ENCODE measurements at places on chromosomes 6 and 20.

- H3K4me3 ChIP-seq = no peak overlapping the region
- no peaks in the 10 kb centered on the region for H3K36me3 ChIP-seq
- H3K27me3 ChIP-seq = peaks cover 2% of the 10 kb centered on the region
- DNase-seq = no peak
- H3K27ac ChIP-seq = no peak overlapping the region
Observed at GRCh38 chr6:161422710-161423680, 149.1 kb upstream of the AGPAT4 start.

GRCh38 chr6:14584450-14584849 lies 466.9 kb downstream of the CD83 start:
- H3K27ac ChIP-seq = no peak overlapping the region
- no peak for DNase-seq
- no peaks in the 10 kb centered on the region for H3K36me3 ChIP-seq
- H3K27me3 ChIP-seq = no peaks in the 10 kb centered on the region
- H3K4me1 ChIP-seq = no peaks in the 10 kb centered on the region

DNA sequence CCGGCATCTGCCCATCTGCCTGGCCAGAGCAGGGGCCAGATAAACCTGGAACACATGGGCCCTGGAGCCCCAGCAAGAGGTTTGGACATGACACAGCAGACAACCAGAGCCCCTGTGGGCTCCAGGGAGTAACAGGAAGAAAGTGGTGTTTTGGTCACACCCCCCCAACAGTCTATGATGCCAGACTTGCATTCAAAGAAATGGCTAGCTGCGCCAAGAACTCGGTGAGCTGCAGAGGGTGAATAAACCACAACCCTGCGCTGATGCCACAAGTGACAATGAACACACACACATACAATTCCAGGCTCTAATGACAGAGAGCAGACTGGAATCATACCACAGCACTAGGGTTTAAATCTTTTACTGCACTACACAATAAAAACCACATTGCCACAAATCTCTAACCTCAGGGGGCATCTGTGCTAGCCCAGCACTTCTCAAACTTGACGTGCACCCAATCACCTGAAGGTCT lies 34.0 kb downstream of the TRERF1 start:
- H3K36me3 ChIP-seq = no peaks in the 10 kb centered on the region
- H3K27ac ChIP-seq = peak overlapping the region; percentile 37
- H3K27me3 ChIP-seq = no peaks in the 10 kb centered on the region
- peaks cover 46% of the 10 kb centered on the region for H3K4me1 ChIP-seq
- DNase-seq = peak; percentile 52

DNA sequence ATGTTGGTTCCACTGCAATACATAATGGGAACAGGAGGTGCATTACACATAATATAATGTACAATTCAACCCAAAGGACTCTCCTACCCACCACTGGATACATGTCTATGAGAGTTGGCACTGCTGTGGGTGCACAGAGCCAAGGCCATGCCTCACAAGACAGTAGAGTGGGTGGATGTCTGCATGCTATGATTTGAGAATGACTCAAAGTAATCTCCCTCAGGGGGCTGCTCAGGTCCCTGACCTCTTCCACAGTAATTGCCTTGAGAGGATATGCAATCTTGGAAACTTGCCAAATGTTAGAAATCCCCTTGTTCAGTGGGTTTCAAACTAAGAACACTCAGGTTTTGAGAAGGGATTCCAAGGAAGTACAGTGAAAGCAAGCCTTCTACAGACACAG lies 79.0 kb downstream of the ANKEF1 start:
- no peaks in the 10 kb centered on the region for H3K36me3 ChIP-seq
- H3K27ac ChIP-seq = no peak overlapping the region
- DNase-seq = no peak
- peaks cover 6% of the 10 kb centered on the region for H3K4me1 ChIP-seq
- H3K4me3 ChIP-seq = no peak overlapping the region
- peaks cover 5% of the 10 kb centered on the region for H3K27me3 ChIP-seq

DNA sequence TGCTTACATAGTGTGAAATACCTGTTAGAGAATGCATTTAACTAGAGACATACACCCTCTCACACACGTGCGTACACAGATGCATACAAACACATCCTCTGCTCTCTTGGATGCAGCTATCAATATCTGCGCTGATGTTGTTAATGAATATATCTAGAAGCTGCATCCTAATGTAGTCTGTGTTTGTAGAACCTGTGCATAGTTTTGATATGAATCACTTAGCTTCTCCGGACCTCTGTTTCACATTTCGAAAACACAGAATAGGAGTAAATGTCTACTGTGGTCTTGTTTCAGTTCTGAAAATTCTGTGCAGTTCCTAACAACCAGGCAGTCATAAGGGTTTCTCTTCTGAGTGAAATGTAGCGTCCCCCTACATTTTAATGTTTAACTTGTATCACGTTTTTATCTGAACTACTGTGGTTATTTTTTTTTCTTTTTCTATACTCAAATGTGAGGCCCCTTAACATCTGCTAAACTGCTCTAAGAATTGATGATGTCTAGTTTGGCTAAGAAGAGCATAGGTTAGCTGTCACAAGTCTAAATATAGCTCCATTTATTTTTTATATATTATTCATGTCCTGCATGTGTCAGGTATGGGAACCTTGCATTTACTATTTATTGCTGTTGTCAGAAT lies 254.5 kb downstream of the TMEM242 start:
- no peaks in the 10 kb centered on the region for H3K27me3 ChIP-seq
- H3K4me1 ChIP-seq = peaks cover 53% of the 10 kb centered on the region
- no peak for DNase-seq
- no peak overlapping the region for H3K4me3 ChIP-seq
- peaks cover 2% of the 10 kb centered on the region for H3K36me3 ChIP-seq

- no peak overlapping the region for H3K27ac ChIP-seq
- peaks cover 32% of the 10 kb centered on the region for H3K4me1 ChIP-seq
- H3K36me3 ChIP-seq = no peaks in the 10 kb centered on the region
- H3K27me3 ChIP-seq = no peaks in the 10 kb centered on the region
Observed at GRCh38 chr6:116390581-116390980, 19.8 kb downstream of the DSE start.

GRCh38 chr6:79813143-79813850 lies 134.1 kb downstream of the ELOVL4 start:
- no peak overlapping the region for H3K27ac ChIP-seq
- no peaks in the 10 kb centered on the region for H3K36me3 ChIP-seq
- no peak for DNase-seq
- H3K27me3 ChIP-seq = peaks cover 5% of the 10 kb centered on the region

GRCh38 chr6:93562582-93562981 lies 143.2 kb upstream of the EPHA7 start:
- DNase-seq = no peak
- no peaks in the 10 kb centered on the region for H3K36me3 ChIP-seq
- no peak overlapping the region for H3K4me3 ChIP-seq
- no peaks in the 10 kb centered on the region for H3K4me1 ChIP-seq

DNA sequence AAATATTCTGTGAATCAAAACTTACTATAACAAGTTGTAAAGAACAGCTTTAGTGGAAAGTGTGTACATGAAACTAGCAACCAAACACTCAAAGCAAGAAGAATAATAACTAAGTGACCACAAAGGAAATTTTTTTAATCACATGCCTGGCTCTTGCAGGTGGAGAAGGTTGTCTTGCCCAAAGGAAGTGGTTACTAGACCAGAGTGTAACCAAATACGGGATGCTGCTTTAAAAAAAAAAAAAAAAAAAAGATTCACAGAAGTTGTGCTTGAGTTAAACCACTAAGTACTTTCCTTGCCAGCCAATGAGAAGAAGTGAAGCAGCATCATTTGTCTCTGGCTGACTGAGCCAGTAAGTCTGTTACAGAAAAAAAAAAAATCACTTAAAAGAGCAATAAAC lies 19.1 kb upstream of the HLA-DQB1 start:
- peak; percentile 11 for DNase-seq
- H3K4me3 ChIP-seq = peak overlapping the region; percentile 6
- no peaks in the 10 kb centered on the region for H3K36me3 ChIP-seq
- peaks cover 45% of the 10 kb centered on the region for H3K4me1 ChIP-seq
- peak overlapping the region; percentile 84 for H3K27ac ChIP-seq
- H3K27me3 ChIP-seq = peaks cover 3% of the 10 kb centered on the region

- peak overlapping the region; percentile 90 for H3K27ac ChIP-seq
- peaks cover 4% of the 10 kb centered on the region for H3K36me3 ChIP-seq
- H3K27me3 ChIP-seq = no peaks in the 10 kb centered on the region
- no peak for DNase-seq
- H3K4me1 ChIP-seq = peaks cover 70% of the 10 kb centered on the region
- peak overlapping the region; percentile 54 for H3K4me3 ChIP-seq
Observed at GRCh38 chr6:25369433-25370177, 90.4 kb downstream of the CARMIL1 start.

- no peaks in the 10 kb centered on the region for H3K27me3 ChIP-seq
- no peak overlapping the region for H3K27ac ChIP-seq
- DNase-seq = no peak
Observed at GRCh38 chr20:11790046-11790445, 127.6 kb upstream of the BTBD3 start.

DNA sequence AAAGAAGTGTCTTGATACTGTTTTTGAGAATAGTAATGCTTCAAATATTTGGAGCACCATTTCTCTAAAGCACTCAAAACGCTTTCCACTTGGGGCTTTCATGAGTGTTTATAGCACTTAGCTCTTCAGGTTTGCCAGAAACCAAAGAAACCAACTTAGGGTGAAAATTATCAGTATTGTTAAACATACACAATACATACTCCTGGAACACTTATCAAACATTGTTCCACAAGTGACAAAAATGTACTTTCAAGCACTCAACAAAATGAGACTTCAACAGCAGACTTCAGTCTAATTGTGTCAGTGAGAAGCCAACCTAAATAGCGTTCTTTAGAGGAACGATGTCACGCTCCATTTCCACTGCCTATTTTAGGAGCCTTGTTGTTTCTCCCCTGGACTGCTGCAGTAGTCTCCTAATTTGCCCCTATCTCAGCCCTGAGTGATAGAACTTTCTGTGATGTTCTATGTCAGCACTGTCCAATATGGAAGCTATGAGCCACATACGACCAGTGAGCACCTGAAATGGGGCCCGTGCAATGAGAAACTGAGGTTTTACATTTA lies 461.3 kb downstream of the KIF16B start:
- H3K27ac ChIP-seq = no peak overlapping the region
- H3K4me1 ChIP-seq = peaks cover 3% of the 10 kb centered on the region
- H3K27me3 ChIP-seq = no peaks in the 10 kb centered on the region
- H3K36me3 ChIP-seq = no peaks in the 10 kb centered on the region
- H3K4me3 ChIP-seq = no peak overlapping the region

DNA sequence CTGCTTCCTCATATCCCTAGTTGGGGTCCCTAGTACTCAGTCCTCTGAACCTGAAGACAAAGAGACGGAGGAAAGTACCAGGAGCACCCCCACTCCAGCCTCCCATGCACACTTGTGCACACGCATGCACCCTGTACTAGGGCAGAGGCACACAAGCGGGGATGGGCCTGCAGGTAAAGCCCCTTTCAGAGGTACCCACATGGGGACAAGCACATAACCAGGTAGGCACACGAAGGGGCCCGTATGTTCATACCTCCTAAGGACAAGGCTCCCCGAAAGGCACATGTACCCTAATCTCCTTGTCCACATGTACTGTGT lies 1.1 kb downstream of the TMEM151B start:
- peak overlapping the region; percentile 38 for H3K4me3 ChIP-seq
- no peaks in the 10 kb centered on the region for H3K36me3 ChIP-seq
- no peak overlapping the region for H3K27ac ChIP-seq
- peaks cover 48% of the 10 kb centered on the region for H3K27me3 ChIP-seq
- peaks cover 27% of the 10 kb centered on the region for H3K4me1 ChIP-seq

- no peaks in the 10 kb centered on the region for H3K36me3 ChIP-seq
- no peak for DNase-seq
- H3K4me1 ChIP-seq = no peaks in the 10 kb centered on the region
- no peak overlapping the region for H3K4me3 ChIP-seq
- H3K27ac ChIP-seq = no peak overlapping the region
Observed at GRCh38 chr6:23940466-23940865, 185.5 kb upstream of the NRSN1 start.

DNA sequence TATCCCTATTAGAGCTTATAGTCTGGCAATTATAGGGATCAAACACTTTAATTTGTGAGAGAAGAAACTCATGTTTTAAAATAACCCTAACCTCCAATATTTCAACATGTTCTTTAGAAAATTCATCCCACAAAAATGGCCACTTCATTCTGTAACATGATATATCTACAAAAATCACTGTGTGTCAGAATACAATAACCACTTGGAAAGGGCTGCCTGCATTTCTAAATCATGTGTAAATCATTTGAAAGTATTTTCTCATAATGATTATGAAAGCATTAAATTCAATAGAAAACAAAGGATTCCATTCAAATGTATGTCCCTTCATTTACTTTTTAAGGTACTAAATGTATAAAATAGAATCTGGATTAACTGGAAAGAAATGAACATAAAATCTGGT lies 101.4 kb upstream of the NHSL1 start:
- no peak for DNase-seq
- H3K27me3 ChIP-seq = peaks cover 4% of the 10 kb centered on the region
- no peaks in the 10 kb centered on the region for H3K36me3 ChIP-seq

DNA sequence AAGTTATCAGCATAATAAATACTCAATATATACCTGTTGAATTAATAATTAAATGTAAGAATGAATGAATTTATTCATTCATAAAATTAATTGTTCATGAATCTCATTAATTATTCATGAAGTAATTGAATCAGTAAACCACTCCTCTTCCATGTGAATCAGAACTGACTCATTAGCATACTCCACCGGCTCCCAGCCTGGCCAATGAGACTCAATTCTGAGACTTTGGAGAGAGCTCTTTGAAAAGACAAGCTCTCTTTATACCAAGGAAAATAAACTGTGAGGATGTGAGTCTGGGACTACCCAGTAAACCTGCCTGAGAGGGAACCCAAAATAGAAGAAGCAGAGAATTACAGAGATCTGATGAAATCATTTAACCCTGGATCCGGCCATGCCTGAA lies 8.4 kb upstream of the SLC2A10 start:
- H3K4me1 ChIP-seq = no peaks in the 10 kb centered on the region
- DNase-seq = no peak
- peaks cover 29% of the 10 kb centered on the region for H3K27me3 ChIP-seq
- no peak overlapping the region for H3K4me3 ChIP-seq

Data from activated naive CD8-positive, alpha-beta T cell treated with anti-CD3 and anti-CD28 coated beads, Interleukin-2, amount 50 U/mL, for 24 hours (primary cell).